ENCODE measurements at places on chromosomes 3 and 15.

- no peak for DNase-seq
Measured at GRCh38 chr3:66110840-66111239, 72.1 kb upstream of the MAGI1 start.

DNA sequence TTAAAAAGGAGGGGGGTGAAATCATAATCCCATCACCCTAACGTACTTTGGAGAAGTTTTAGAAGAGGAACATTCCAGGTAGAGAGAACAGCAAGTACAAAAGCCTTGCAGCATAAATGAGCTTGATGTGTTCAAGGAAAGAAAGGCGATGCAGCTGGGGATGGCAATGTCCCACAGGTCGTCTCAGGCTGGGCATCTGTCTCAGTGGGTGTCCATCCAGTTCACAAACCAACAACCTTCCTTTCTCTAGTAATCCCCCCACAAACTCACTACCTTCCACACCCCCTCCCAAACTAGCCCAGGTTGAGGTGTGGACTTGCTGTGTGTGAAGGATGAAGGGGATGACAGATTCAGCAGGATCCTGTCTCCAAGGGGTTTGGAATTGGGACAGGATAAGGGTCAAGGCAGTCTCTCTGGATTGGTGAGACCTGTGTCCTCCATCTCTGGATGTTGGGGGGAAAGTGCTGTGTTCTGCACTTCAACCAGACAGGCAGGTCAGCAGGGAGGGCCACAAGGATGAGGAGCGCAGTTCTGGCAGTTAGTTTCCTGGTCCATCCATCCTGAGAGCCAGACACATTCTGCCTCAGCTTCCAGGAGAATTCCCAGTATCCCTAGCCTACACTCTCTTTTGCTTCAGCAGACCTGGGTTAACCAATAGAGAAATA is 1.7 kb upstream of the ESYT3 start:
- no peak for DNase-seq

DNA sequence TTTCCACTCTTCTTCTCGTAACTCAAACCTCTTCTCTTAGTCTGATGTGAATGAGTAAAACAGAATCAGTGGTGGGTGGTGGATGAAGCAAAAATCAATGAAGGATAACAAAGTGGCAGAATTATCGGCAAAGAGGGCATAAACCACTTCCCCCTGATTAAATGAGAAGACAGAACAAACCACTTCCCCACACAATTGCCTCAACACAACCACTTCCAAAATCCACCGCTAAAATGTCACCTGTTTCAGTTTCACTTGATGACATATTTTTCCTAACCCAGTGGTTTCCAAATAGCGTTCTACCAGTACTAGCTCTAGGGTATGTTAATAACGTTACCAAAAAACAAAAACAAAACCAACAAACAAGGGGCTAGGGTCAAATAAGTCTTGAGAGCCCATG is 478.7 kb upstream of the WNT5A start:
- DNase-seq: no peak

DNA sequence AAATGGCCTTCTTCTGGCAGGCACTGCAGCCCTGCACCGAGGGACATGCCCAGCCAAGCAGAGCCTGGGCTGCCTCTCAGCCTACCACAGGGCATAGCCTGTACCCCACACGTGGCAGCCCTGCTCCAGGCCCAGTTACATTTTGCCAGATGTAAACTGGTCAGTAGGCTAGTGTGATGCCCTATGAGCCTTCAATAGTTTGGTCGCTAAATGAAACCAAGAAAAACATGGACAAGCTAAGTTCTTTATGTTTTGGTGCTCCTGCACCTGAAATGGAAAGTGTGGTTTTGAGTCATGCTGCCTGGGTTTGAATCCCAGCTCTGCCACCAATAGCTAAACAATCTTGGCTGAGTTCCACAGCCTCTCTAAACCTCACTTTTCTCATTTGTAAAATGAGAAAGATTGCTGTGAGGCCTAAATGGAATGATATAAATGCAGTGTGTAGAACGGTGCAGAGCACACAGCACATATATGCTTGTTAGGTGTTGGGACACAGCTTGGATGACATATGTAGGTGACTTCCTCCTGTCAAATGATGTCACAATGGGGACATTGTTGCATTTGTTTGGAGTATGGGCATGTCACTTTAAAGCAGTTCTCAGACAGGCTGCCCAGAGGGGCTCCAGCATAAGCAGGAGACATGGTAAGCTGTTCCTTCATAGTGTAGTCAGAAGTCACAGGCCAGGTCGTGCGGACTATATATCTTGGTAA is 57.4 kb downstream of the ZBTB38 start:
- no peak for DNase-seq

GRCh38 chr3:173066044-173067004 is 74.7 kb downstream of the SPATA16 start:
- no peak for DNase-seq

DNA sequence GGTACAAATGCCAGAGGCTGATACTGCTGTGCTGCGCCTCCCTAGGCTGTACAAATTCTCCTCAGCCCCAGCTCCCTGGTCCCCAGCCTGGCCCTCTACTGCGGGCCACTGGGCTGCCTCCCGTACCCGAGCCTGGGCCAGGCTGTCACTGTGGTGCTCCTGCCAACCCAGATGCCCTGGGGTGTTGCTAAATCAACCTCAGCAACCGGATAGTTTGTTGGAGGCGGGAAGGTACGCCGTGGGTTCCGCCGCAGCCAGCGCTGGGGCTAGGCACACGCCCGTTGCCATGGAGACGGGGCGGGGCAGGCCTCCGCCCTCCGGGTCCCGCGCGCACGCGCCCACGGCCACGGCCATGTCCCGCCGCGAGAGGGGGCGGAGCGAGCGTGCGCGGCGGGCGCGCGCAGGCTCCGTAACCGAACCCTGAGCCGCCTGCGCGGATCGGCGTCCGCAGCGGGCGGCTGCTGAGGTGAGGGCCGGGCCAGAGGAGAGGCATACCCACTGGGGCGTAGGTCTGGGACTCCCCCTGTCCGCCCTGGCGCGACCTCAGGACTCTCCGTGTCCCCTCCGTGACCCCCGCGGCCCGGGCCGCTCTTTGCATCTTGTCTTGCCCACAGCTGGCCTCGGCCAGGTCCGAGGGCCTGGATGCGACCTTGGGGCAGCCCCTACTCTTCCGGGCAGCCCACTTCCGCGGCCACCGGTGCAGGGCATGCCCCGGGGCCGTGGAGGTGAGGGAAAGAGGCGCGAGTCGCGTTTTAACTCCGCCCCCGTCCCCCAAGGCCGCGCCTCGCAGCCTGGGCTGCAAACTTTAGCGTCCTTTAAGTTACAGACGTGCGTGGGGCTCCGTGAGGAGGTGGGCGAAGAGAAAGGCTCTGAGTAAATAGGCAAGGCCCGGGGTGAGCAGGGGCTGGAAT is at the start of gene TEX264:
TSS of gene TEX264 (plus strand) at position 430 of the 911 bp plus-strand sequence. CDS start 3,053 bp downstream, outside the sequence.
- DNase-seq: peak; percentile 81

DNA sequence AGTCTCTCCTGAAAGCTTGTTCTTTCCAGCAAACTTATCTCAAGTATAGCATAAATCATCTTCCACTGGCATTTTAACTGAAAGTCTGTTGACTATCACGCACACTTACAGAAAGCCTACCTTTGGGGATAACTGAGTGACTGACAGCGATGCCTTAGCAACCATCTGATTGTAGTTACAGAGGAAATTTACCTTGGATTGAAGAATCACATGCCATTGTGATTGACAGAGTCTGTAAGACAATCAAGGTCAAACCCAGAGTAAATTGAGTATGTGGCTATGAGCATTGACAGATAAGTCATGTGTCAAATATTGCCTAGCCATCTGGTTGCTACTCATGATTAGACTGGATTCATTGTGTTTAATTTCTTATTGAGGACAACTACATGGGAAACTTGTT is 82.0 kb downstream of the CNTN4 start:
- DNase-seq: no peak

GRCh38 chr3:10382892-10383849 is 62.3 kb upstream of the SEC13 start:
- no peak for DNase-seq

DNA sequence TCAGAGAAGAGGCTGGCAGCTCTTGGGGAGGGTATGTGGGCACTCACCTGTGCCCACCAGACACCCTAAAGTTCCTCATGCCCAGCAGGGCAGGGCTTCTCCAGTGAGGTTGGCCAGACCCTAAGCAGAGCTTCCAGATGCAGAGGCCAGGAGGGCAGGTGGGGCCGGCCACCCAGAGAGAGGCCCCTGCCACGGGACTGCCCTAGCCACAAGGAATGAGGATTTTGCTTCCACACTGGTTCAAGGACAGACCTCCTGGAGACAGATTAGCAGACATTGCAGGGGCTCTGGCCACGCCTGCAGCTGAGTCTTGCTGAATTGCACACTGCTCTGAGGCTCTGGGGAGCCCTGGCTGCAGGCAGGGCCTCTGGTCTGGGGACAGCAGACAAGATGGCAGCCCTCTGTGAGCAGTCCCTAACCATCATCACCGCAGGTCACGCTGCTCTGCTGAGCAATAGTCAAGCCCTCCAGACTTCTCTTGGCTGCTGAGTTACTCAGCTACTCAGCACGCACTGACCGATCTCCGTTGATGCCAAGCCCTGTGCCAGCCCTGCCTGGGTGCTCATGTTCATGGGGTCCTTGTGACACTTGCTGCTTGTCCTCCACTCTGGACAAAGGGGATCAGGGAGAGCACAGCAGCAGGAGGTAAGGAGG is 117.4 kb upstream of the ABHD17C start:
- DNase-seq: no peak

- DNase-seq: no peak
Measured at GRCh38 chr3:48709051-48709461, 8.0 kb downstream of the IP6K2 start.

- no peak for DNase-seq
Measured at GRCh38 chr15:66939016-66939415, 126.4 kb upstream of the SMAD3 start.

DNA sequence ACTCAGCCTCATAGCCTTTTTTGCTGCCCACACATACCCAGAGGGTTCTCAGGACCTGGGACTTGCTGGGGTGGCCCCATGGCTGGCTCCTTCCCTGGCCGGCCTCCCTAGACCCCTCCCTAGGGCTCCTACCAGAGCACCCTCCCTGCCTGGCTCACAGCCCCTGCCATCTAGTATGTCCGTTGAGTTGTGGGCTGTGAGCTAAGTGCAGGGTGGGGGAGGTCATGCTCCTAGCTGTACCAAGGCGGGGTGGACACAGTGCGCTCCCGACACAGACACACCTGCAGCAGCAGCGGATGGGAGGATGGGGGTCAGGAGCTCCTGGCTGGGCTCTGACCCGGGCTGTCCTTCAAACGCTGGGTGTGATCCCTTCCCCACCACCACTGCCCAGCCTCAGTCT is 41.6 kb downstream of the HMCES start:
- DNase-seq: no peak

DNA sequence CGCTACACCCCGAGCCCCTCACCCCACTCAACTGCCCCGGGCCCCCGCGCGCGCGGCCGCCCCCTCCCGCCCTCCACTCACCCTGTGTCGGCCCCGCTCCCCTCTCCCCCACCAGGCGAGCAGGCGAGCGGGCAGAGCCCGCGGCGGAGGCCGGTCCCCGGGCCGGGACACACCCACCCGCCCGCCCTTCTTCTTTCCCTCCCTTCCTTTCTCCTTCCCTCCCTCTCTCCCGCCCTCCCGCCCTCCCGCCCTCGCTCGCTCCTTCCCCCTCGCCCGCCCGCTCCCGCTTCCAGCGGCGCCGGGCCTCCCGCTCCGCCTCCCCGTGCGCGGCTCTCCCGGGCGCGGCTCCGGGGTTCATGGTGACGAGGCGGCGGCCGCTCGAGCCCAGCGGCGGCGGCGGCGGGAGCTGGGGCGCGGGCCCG is at the start of gene CTDSPL:
TSS of gene CTDSPL (plus strand) at position 261 of the 422 bp plus-strand sequence. CDS start 320 bp downstream, outside the sequence.
- DNase-seq: no peak

- DNase-seq: no peak
Measured at GRCh38 chr15:57198654-57199291, 177.5 kb upstream of the CGNL1 start.

DNA sequence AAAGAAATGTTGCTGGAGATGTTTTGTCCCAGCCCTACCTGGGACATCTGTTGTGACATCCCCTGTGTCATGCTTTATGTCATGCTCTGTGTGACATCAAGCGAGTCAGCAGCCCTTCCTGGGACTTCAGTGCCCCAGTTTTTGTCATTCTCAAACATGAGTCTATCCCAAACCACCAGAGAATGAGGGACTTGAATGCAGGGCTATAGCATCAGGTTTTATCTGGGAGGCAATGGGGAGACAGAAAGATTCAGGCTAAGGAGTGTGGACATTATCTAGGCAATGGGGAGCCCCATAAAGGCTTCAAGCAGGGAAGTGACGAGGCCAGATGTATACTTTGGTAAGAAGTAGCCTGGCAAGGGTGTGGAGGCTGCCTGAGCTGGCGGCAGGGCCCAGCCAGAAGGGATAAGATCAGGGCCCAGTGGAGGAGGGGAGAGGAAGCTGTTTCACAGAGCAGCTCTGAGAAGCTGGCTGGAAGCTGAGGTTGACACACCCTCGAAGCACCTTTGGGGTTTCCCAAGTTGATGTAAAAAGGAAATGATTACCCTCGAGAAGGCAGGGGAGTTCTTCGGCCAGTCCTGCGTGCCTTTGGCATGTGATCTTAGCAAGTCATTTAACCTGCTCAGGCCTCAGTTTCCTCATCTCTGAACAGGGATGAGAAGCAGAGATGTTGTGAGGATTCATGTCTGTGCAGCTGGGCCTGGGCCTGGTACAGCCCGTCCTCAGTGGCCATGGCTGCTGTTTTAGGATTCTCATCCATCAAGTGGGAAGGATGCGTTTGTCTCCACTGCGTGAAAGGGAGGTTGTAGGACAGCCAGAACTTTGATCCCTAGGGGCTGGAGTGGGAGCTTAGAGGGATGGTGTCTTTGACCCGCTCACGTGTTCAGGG is 34.3 kb downstream of the IRAK2 start:
- peak; percentile 78 for DNase-seq

GRCh38 chr15:41983621-41984571 is 11.5 kb upstream of the EHD4 start:
- no peak for DNase-seq

DNA sequence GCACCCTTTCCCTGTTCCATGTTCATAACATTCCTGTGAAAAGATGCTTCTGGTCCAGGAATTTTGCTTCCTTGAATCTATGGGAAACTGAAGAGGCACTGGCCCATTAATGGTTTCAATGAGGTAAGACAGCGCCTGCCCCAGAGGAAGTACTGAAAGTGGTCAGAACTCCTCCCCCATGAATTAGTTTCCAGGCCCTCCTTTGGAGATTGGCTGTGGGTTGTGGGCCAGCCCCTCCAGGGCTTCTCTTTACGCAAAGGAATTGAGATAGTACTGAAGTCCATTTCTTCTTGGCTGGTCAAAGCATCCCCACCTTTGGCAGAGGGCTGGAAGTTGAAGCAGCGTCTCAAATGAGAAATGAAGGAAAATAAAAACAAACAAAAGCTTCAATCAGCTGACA is 175.5 kb downstream of the POLR2M start:
- no peak for DNase-seq

- no peak for DNase-seq
Measured at GRCh38 chr3:20145874-20146273, 40.1 kb downstream of the SGO1 start.

DNA sequence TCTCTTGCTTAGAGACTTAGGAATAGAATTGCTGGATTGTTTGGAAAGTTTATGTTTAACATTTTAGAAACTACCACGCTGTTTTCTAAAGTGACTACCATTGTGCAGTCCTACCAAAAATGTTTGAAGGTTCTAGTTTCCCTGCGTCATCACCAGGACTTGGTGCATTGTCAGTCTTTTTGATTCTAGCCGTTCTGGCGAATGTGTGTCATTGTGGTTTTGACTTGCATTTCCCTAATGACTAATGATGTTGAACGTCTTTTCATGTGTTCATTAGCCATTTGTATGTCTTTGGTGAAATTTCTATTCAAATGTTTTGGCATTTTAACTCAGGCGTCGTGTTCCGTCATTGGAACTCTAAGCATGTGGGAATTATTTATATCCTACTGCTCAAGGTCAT is 58.0 kb downstream of the CHD2 start:
- DNase-seq: no peak

GRCh38 chr3:15756505-15756904 is 41.3 kb downstream of the ANKRD28 start:
- no peak for DNase-seq

GRCh38 chr3:32577581-32578556 is 7.2 kb upstream of the DYNC1LI1 start:
- DNase-seq: no peak
